ENCODE measurements at places on chromosomes 7 and 10.

- DNase-seq: no peak
Measured at GRCh38 chr7:123783820-123784219, 35.0 kb upstream of the WASL start.

- no peak for DNase-seq
Measured at GRCh38 chr7:157482025-157482424, 145.2 kb downstream of the DNAJB6 start.

DNA sequence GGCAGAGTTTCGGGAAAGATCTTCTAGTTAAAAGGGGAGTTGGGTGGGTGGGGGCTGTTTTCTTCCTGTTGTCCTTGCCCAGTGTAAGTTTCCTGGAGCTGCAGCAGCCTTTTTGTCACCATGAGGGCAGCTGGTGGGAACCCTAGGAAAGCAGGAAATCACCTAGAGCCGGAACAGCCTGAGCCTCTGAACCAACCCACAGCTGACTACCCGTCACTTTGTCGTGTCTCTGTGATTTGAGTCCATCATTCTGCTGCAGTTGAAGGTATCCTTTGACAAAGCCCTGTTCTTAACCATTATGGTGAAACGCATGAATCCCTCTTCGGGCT lies 1.2 kb upstream of the C10orf143 start:
- no peak for DNase-seq

- peak; percentile 48 for DNase-seq
Measured at GRCh38 chr10:29471544-29471859, 163.3 kb downstream of the SVIL start.

DNA sequence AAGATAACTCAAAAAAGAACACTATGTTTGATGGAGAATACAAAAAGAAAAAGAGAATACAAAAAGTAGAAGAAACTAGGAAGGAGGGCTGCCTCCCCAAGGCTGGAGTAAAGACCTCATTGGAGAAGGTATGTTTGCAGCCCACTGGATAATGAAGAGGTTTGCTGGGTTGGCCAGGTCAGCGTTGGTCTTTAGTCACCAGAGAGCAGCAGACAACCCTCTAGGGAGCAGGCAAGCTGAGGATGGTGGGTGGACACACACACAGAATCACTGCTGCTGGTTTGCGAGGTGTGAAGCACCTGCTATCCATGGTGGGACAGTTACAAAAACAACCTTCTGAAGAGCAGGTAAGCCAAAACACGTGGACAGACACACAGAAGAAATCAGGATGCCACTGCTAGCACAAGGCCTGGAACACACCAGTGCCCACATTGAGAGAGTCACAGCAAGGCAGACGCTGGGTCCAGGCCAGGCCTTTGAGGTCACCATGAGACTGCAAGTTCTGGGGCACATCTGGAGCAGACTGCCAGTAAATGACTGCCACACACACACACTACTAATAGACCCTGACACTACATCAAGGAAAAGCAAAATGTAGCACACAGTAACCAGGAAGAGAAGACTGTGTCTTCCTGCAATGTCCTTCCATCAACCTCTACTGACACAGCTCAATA lies 43.0 kb downstream of the MTERF1 start:
- no peak for DNase-seq

DNA sequence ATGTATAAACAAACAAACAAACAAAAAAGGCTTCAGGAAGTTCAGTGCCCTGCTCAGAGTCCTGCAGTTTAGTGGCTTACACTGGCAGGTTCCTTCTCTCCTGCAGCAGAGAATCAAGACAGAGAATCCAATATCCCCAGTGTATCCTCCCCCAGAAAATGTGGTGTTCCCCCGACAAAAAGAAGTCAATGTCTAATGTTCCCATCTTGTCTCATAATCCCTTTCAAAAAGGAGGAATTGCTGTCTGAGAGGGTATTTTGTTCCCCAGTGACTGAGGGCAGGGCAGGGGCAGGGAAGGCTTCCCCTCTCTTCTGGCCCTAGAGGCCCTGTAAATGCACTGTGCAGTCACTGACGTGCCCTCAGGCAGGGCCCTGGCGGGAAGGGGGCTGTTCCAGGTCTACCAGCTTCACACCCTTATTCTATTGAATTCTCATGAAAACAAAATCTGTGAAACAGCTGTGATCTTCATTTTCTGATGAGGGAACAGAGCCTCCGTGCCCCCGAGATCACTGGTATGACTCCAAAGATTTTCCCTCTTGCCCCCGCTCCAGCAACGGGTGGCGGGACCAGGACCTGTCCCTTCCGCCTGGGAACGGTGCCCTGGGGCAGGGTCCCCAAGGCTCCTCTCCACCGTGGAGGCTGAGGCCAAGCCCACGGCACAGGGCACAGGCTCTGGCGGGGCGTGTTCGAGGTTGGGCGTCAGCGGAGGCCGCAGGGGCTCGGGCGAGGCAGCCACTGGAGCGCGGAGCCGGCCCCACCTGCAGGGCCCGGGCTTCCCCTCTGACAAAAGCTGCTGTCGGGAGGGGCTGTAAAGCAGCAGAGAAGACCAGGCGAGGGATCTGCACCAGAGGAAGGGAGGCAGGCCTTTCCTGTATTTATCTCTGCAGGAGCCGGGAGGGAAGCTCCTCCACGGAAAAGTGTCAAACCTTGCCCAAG lies 13.4 kb upstream of the WDFY4 start:
- peak; percentile 71 for DNase-seq

- no peak for DNase-seq
Measured at GRCh38 chr7:156639426-156640256, 933 bp upstream of the RNF32 start.

GRCh38 chr7:76409537-76409936 lies at the start of gene SSC4D:
Gene SSC4D (minus strand): TSS chr7:76409697. CDS start chr7:76404439, 5,258 bp downstream.
- peak; percentile 93 for DNase-seq

DNA sequence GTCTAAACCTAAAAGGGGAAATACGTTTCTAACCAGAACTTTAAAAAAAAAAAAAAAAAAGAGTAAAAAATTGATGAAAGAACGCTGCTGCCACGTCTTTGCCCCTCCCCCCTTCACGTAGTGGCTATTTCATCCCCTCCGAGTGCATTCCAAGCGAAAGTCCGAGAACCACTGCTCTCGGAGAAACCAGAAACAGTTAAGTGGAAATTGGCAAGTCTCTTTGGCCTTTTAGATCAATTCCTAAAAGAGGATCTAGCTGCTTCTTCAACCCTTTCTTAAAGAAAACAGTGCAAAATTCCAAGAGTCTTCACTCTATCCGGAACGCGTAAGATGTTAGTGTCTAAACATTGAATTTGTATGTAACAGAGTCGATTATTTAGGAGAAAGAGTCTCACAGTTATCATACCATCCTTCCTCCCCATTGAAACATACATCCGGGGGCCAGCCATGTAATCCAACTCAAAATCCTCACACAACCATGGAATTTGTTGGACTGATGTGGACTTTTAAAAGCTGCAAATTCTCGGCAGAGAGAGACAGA lies 1.1 kb downstream of the P4HA1 start:
- DNase-seq: peak; percentile 72

DNA sequence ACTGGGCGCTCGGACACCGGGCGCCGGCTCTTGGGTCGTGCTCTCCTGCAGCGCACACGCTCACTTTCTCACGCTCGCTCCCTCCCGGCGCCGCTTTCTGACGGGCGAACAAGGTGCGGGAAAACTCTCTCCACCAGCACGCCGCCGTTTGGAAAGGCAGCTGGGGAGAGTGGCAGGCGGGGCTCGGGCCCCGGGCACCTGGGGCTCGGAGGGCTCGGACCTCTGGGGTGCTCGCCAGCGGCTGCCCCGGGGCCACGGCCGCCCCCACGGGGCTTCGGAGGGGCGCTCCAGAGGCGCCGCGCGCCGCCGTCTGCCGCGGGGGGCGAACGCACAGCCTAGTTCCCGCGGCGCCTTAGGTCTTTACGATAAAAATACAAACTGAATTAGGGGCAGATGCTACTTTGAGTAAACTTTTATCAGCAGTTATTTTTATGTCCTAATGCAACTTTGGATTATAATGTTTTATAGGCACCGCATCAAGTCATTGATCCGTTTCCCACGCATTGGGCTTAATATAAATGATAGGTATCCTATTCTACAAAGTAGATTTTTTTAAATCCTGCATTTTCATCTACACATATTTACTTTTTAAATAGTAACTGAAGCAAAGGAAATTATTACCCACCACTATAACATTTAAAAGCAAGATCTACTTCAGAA lies 535 bp upstream of the EPC1 start:
- no peak for DNase-seq

DNA sequence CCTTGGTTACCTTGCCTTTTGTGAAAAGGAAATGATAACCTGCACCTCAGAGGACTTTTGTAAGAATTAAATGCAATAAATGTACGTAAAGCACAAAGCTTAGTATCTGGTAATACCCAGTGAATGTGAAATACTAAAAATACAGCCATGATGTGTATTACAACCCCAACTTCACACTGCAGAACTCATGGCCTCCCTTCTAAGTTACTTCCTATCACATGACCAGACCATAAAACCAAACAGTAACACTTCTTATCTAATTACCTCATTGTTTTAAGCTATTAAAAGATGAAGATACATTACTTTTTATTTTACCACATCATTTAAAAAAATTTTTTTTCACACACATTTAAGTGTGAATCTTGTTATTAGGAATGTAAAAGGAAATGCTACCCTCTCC lies 29.0 kb downstream of the VPS41 start:
- no peak for DNase-seq

- DNase-seq: no peak
Measured at GRCh38 chr7:27593226-27593625, 69.5 kb downstream of the HIBADH start.

DNA sequence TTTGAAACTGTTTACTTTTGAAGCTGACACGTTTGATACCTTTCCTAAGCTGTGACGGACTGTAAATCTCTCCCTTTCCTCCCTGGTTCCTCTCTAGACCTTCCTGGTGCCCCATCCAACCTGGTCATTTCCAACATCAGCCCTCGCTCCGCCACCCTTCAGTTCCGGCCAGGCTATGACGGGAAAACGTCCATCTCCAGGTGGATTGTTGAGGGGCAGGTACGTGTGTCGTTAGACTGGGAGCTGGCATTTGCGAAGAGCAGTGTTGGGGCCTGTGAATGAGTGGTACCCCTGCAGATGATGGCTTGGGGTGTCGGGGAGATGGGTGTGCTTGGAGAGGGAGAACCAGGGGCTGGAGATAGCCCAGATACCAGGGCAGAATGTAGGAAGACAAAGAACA lies 602.7 kb upstream of the FOXK1 start:
- peak; percentile 21 for DNase-seq

- no peak for DNase-seq
Measured at GRCh38 chr7:106756884-106757283, 95.9 kb upstream of the CCDC71L start.

DNA sequence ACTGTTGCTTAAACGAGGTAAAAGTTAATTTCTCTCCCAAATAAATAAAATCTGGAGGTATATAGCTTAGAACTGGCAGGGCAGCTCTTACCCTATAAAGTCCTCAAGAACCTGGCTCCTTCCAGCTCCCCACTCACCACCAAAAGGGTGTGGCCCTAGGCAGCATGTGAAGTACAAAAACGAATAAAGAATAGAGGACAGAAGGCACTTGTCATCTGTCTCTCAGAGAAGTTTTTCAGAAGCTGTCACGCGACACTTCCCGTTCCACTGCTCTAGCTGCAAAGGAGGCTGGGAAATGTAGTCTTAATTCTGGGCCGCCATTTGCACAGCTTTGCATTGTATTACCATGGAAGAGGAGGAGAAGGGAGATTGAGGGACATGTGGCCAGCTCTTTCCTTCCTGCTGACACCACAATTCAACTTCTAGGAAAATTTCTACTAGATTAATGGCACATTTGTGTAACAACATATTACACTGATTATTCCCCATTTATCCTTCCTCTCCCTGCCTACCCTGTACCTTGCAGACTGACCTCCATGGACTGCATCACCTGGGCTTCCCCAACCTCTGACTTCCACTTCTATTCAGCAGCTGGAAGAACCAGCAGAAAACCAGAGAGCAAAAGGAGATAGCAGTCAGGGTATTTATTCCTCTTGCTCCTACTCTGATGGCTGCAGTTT lies 62.2 kb downstream of the CCDC71L start:
- DNase-seq: peak; percentile 81

DNA sequence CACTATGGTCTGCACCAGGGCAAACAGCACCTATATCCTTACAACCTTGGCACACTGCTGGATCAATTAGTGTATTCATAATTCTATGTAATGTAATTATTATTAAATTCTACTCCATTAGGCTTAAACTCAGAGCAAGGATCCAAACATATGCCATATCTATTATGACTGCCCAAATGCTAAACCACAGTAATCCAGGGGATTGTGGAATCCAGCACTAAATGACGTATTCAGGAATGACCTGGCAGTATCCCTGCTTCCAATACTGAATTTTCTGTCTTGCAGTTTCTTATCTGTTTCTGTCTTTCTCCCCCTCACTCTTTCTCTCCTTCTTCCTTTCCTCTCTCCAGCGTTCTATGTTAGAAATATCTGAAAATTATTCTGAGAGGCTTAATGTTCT lies 16.5 kb upstream of the UBE2D1 start:
- no peak for DNase-seq

- no peak for DNase-seq
Measured at GRCh38 chr7:22665923-22666322, 61.1 kb upstream of the IL6 start.

DNA sequence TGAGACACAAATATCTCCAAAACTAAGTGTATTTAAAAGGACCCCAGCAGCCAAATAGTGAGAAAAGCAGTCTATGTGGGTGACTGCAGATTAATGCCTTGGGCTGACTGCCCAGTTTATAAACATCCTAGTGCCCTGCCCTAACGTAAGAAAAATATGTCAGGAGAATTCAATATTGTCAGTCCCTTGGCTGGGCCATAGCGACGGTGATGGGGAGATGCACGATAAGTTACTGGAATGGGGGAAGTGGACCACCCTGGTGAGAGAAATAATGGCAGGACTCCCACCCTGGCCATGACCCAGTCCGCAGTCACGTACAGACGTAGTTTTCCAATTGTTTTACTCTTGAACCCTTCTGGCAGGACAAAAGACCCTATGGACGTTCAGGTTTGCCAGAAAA lies 48.0 kb downstream of the JCAD start:
- no peak for DNase-seq

- DNase-seq: no peak
Measured at GRCh38 chr7:32108651-32109050, 38.4 kb upstream of the PDE1C start.

DNA sequence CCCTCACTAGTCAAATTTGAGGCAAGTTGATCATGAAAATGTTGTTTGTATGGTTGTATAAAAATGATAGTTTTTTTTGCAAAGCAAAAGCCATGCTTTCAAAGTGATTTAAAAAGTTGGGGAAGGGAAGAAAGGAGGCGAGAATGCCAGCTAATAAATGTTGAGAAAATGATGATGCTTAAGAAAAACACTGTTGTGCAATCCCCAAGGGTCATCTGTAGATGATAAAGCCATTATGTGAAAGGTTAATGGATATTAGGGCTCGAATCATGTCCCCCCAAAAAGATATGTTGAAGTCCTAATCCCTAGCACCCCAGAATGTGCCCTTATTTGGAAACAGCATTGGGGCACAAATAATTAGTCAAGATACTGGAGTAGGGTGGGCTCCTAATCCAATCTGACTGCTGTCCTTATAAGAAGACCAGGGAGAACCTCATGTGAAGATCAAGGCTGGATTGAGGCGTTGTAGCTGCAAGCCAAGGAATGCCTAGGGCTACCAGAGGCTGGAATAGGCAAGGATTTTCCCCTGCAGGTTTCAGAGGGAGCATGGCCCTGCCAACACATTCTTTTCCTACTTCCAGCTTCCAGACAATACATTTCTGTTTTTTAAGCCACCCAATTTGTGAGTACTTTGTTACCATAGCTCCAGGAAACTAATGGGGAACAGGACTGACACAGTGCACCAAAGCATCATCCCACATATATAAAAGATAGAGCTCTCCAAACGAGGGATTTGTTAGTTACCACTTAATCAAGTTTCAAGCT lies 35.4 kb upstream of the MKLN1 start:
- no peak for DNase-seq
